ENCODE measurements at places on chromosomes 11 and 22.
A peak's percentile ranks its signal among the peaks of the same experiment; 100 is the strongest.

DNA sequence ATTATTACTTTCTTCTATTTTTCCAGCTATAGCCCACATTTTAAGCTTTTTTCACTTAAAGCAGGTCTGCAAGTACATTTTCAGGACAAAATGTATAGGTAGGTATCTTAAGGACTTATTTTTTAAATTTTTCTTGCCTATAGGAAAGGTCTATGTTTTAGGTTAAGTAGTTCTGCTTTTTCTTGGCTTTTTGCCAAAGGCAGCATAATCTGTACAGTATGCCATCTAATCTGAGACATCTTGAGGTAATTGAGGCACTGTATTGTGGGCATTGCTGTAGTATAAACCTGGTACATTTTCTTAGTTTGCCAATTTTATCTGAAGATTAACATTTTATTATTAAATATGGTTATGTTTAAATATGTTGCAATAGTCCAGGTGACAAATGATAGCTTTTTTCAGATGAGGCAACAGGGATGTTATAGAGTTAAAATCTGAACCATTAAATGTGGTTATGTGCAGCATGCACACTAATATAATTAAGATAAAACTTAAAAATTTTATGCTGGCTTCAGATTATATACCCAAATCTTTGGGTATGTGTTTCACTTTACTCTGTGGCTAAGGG lies 42.9 kb downstream of the QSER1 start:
- no peak for DNase-seq

- no peak for DNase-seq
These were observed 14.1 kb downstream of the CSDC2 start for GRCh38 chr22:41574847-41575381.

- no peak for DNase-seq
These were observed 40.0 kb downstream of the DUSP8 start for GRCh38 chr11:1532014-1532586.

DNA sequence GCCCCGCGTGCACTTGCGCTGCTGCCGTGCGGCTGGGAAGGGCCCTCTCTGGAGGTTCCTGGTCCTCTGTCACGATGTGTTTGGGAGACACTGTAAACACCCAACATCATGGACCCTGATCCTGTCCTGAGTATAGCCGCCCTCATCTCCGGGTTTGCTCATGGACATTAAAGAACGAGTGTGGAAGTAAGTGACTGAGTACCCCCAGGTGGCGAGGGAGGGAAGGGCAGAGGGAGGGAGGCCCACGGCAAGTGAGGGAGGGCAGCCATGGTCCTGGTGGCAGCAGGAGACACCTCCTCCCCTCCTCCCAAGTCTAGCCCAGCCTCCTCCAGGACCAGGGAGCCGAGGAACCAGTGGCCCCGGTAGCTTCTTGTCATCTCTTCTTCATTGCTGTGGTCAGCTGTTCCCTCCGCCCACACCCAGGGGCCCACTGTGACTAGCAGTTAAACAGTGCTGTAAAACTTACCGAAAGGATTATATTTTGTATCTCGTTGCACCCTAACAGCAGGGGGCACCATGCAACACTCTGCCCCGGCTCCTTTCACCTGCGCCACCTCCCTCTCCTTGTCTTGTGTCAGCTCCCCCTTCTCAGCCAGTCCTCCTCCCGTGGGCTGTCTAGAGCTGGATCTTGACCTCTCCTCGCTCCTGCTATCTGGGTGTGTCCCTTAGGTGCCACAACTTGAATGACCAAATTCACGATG lies 566.5 kb upstream of the B3GAT1 start:
- DNase-seq, result no peak

- no peak for DNase-seq
These were observed 16.1 kb upstream of the OR52K1 start for GRCh38 chr11:4466131-4466870.

DNA sequence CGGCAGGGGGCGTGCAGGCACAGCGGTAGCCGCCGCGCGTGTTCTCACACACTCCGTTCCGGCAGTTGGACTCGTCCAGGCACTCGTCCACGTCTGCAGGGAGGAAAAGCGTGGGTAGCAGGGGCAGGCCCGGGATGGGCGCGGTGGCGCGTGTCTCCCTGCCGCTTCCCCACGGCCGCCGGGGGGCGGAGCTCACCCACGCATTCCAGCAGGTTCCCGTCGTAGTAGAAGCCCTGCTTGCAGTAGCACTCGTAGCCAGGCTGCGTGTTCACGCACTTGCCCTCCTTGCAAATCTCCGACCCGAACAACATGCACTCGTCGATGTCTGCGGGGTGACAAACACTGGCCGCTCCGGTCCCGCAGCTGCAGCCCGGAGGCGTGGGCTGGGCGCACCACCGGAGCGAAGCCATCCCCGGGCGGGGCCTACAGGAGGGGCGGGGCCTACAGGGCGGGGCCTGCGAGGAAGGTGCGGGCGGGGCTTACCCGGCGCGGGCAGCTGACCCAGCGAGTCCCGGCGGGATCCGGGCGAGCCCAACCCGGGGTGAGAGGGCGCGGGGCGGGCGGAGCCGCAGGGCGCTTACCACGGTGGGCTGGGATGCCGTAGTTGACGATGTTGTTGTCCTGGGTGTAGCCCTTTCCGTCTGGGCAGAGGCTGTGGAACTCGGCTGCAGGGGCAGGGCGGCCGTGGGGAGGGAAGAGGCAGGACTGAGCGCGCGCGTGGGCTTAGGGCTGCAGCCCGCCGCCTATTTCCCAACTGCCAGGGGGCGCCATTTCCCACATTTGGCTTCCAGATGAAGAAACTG lies 15.6 kb downstream of the SCYL1 start:
- DNase-seq, result peak; percentile 59

DNA sequence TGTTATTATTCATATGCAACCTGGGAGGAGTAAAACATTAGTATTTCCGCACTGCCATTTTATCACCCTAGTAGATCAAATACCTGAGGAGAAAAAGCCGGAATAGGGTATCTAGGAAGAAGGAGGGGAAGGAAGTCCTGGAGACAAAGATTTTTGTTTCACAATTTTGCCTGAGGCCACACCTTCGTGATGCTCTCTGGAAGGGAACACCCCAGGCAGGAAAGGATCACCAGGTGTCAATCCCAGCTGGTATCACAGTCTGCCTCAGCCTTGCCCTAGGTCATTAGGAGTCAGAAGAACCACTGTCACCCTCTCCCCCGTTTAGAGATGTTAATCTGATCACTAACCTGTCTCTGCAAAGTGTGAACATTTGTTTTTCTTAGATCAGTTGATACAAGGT lies 35.4 kb upstream of the IGSF9B start:
- DNase-seq, result no peak

- DNase-seq, result no peak
These were observed 18.9 kb upstream of the VWA5A start for GRCh38 chr11:124096364-124096763.

DNA sequence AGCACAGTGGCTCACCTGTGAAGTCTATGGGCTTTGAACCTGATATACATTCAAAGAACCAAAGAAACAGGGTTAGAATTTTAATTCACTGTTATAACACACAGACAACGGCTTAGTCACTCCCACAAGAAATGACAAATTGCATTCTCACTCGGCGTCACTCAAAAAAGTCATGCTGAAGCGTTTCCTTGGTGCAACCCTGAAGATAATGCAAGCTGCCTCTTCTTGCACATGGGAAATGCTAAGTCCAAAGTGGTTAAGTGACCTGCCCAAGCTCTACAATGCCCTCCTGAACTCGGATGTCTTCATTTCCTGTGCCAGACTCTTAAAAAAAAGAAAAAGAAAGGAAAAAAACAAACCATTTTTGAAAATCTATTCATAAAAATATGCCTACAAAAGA lies 10.0 kb downstream of the LGR4 start:
- no peak for DNase-seq

- DNase-seq, result no peak
These were observed 370.4 kb downstream of the DDX10 start for GRCh38 chr11:109035284-109035683.

GRCh38 chr11:105229761-105230160 lies 90.2 kb upstream of the CARD18 start:
- no peak for DNase-seq

DNA sequence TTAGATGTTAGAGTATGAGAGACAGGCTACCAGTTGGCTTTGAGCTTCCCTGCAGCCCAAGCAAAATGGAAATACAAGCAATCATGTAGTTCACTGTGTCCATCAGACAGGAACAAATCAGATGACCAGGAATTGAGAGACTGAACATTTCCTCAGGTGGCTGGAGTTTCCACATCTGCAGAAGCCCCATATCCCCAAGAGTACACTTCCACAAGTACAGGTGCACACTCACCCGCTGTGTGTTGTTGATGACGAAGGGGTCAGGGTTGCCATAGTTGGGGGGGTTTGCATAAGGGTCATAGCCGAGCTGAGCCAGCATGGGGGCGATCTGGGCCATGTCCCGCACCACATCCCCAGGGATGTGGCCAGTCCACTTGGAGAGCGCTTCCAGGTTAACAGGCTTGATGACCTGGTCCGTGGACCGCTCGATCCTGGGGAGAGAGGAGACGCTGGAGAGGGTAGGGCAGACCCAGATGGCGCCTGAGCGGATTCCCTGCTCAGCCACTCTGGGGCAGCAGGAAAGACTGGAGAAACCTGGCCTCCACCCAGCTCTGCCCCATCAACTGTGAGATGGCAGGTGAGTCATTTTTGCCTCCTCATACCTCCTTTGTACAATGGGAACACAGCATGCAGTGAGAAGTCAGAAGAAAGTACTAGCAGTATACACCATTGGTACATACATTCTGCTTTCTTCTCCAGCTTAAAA lies 23.9 kb upstream of the TFIP11 start:
- DNase-seq, result no peak

- no peak for DNase-seq
These were observed 1.9 kb downstream of the GRIA4 start for GRCh38 chr11:105611572-105612441.
